ENCODE measurements at places on chromosomes 7 and 10. TPM values are rescaled to one million over a fixed set of nuclear protein-coding genes. Genes with fewer than 3 reads are reported as not detected.

Gene SLC26A5
- not detected for total RNA-seq

Gene EGR2
- total RNA-seq: 0.55 TPM

Gene UCMA
- total RNA-seq: not detected

Gene PIK3AP1
- 7.5 TPM for total RNA-seq

All from left ventricle myocardium superior (tissue), 1 donor.